Stimulated activated memory B cell treated with anti-CD40 and anti-IgM and Interleukin-4, amounts not matched to agents 10 μg/mL and 1 μg/mL and 100 μg/mL, for 72 hours (primary cell): ENCODE measurements at places on chromosomes 16 and 17.

DNA sequence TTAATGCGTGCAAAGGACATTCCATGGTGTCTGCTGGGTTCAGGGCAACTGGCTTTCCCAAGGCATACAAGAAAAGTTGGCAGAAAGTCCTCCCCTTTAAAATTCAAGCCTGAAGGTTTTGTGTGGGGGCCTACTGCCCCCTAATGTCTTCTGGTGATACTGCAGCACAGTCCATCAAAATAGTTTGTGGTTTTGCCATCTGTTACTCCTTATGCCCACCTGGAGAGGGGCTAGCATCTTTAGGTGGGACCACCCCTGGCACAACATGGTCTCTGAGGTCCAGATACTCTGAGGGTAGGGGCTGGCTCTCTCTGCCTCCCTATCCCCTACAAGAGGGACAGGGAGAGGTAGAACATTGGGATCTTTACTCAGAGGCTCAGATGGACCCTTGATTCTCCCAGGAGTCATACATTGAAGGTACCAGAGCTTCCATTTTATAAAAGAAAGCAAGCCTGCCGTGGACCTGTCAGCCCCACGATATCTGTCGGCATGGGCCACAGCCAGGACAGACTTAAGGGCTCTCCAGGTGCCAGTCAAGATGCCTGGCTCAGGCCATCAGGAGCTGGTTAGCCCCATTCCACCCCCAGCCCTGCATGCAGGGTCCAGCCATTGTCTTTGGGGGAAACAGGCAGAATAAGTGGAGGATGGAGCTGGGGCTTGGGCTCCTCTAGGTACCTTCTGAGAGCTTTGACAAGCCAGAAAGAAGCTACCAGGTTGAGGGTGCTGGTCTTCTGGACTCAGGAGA, 6.3 kb downstream of the ESRP2 start:
- no peak for ATAC-seq

DNA sequence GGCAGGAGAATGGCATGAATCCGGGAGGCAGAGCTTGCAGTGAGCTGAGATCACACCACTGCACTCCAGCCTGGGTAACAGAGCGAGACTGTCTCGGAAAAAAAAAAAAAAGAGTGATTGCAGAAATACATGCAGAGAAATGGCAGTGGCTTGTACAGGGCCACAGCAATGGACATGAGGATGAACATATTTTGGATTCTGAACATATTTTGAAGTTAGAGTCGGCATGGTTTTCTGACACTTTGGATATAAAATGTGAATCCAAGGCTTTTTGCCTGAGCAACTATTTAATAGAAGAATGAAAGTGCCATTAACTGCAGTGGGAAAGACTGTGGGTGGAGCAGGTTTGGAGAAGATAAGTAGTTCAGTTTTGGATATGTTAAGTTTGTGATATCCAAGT, 35.8 kb downstream of the CPD start:
- no peak for ATAC-seq

DNA sequence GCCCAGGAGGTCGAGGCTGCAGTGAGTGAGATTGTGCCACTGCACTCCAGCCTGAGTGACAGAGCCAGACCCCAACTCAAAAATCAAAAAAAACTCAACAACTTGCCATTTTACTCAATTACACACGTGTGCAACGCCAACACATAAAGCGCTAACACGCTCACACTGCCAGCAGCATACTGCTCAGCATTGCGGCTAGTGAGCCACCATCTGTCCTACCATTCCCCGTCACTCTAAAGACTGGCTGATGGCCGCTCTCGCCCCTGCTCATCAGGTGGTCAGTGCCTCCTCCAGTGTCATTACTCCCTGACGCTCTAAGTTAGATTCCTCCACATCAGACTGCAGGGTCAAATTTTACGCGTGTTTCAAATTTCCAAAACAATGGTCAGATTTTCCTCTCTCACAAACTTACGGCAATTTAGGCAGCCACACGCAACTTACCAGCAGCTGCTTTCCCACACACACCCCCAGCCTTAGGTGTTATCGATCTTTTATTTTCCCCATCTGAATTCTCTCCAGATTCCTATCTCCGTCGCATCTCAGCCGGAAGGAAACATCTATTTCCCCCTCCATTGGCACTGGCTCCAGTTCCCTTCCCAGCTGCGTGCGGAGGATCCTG, 240.8 kb downstream of the C16orf95 start:
- ATAC-seq: no peak

- no peak for ATAC-seq
These were observed 785 bp downstream of the HID1 start for GRCh38 chr17:74971842-74972106.

DNA sequence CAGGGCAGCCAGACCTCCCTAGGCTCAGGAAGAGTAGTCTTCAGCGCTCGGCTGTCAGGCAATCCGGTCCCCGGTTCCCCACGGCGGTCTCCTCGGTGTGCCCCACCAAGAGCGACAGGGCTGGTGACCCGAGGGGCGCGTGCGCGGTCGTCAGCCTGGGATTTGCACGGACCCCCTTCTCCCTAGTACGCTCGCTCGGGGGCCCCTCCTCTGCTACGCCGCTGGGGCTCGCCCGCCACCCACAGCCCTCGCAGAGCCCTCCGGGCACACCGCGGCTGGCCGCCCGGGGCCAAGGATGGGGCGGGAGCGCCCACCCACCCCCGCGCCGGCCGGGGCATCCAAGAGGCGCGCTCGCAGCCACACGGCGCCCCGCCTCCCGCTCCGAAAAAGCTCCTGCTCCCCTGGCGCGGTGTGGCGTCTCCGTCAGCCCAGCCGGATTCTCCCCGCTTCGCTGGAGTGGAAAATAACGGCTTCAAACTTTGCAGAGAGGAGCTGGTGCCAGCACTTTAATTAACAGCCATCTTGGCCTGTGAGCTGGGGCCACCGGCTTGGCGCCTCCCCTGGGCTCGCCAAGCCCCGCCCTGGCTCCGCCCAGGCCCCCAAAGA, 2.1 kb upstream of the C1QL1 start:
- no peak for ATAC-seq

- no peak for ATAC-seq
These were observed 27.0 kb upstream of the AKTIP start for GRCh38 chr16:53530046-53530445.
